Occipital lobe (tissue), 3 donors: ENCODE measurements at places on chromosomes 2 and 18.

DNA sequence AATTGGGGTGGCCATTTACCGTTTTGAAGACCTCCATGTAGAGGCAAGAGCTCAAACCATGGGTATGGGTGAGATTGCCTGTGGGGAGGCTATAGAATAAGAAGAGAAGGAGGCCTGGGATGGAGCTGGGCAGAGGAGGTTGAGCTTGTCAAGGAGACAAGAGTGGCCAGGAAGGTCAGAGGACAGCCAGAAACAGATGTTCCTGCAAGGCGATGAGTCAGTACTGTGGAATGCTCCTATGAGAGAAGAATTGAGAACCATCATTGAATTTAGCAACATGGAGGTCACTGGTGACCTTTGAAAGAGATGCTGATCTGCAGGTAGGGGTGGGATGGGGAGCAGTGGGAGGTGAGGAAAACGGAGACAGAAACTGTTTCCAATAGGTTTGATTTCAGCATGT, 3.5 kb downstream of the ACSL3 start:
- no peak for DNase-seq

DNA sequence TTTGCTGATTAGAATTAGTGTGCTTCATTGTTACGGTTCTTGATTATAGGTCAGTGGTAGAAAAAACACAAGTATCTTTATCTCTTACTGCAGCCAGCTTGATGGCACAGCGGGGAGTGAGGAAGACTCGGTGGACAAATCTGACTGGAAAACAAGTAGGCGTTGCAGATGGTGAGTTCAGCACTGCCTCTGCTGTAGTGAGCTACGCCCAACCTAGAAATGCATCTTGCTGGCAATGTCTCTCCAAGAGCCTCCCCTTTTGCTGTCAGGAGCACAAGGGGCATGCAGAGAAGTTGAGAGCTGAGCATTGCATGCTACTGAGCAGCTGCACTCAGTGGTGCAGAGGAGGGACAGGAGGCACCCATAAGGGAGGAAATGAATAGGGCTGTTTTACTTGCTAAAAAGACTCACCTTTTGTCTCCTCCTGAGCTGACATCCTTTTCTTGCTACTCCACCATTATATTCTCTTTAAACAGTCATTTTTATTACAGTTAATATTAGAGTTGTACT, 977.3 kb upstream of the ACVR2A start:
- DNase-seq: peak; percentile 4

- peak; percentile 13 for DNase-seq
Observed at GRCh38 chr2:124027182-124027581, 2.1 kb downstream of the CNTNAP5 start.

- no peak for DNase-seq
Observed at GRCh38 chr2:19070886-19071285, 287.5 kb downstream of the OSR1 start.

DNA sequence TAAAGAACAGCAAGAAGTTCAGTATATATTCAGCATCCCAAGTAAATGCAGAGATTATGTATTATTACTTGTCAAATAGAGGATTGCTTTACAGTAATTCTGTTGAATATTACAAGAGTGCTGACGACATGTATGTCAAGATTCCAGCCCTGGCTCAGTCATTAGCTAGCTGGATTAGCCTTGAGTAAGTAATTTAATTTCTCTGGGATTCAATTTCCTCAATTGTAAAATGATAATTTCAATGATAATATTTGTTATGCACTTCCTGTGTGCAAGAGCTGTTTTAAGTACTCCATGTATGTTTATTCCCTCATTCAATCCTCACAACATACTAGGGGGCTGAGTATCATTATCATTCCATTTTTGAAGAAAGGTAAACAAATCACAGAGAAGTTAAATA, 44.0 kb downstream of the TCF4 start:
- DNase-seq: no peak

- no peak for DNase-seq
Observed at GRCh38 chr2:186868344-186868743, 19.4 kb upstream of the ZSWIM2 start.

DNA sequence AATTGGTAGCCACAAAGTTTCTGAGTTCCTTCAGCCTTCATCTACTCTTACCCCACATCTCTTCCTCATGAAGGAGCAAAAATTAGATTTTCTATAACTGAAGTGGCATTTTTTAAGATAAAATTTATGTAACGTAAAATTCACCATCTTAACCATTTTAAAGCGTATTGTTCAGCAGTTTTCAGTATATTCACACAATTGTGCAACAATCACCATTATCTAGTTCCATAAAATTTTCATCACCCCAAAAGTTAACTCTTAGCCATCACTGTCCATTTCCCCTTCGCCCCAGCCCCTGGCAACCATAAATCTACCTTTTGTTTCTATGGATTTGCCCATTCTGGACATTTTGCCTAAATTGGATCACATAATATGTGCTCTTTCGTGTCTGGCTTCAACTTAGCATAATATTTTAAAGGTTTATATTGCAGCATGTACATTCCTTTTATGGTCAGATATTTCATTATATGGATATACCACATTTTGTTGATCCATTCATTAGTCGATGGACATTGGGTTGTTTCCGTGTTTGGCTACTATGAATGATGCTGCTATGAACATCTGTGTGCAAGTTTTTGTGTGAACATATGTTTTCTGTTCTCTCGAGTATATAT, 44.6 kb downstream of the ATIC start:
- no peak for DNase-seq

DNA sequence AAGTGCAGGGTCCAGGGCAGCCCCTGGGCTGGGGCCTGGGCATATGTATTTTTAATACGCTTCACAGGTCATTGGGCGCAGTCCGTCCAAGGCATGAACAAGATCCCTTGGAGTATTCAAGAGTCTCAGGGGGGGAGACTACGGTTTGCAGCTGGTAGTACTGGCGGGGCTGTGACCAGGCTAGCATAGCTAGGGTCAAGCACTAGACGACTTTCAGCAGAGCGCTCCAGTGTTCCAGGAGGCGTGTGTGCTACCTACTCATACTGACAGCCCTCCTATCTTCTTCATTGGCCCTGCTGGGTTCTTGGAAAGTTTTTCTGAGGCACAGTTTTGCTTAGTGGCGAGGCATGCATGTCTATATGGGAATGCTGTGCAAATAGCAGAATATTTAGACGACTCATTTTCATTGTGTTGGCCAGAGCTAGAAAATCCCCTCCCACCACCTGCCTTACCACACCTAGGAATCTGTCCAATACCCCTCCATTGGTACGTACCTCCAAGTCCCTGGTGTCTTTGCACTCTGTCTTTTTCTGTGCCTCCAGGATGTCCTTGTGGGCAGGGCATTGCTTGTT, 68.2 kb downstream of the GLI2 start:
- DNase-seq: no peak

DNA sequence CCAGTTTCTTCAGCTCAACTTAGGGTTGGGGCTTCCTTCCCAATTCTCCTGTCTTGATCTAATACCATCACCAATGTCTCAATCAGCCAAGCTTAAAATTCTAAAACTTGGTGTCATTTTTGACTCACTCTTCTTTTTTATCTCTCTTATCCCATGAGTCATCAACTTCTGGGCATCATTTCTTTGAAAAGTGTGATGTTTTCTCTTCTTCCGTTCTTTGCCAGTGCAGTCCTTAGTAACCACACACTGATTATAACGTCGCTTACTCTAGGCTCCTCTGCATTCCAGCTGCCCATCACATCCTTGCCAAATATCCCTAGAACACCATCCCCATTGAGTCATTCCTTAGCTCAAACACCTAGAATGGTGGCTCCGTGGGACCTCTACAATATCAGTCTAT, 27.4 kb upstream of the MRO start:
- no peak for DNase-seq
